ENCODE measurements at places on chromosomes 4 and X. TPM values are rescaled to one million over a fixed set of nuclear protein-coding genes. Genes with fewer than 3 reads are reported as not detected.

The AKAP14 gene
- not detected for total RNA-seq

- H3K27ac ChIP-seq = no peak overlapping the region
- H3K27me3 ChIP-seq = no peaks in the 10 kb centered on the region
- no peak overlapping the region for H3K4me3 ChIP-seq
- H3K4me1 ChIP-seq = no peaks in the 10 kb centered on the region
- peaks cover 2% of the 10 kb centered on the region for H3K36me3 ChIP-seq
- peak; percentile 3 for DNase-seq
These were observed 160.7 kb upstream of the NPY2R start for GRCh38 chr4:155047755-155048154.

DNA sequence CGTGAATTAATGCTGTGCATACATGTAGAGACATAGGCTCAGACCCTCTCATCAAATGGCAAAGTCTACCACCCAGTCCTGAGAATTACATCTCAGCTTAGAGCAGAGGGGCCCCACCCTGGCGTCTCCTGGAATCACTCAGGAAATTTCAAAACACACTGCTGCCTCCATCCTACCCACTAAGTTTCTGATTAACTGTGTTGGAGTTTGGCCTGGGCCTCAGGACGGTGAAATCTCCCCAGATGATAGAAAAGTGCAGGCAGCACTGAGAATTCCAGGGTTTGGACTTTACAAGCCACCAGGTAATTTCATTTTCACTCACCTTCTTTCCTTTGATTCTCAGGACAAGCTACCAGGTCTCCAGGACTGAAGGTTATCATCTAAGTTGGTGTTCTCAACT is 3.3 kb upstream of the FAM9C start:
- peak overlapping the region; percentile 17 for H3K27ac ChIP-seq
- H3K4me3 ChIP-seq = no peak overlapping the region
- H3K36me3 ChIP-seq = no peaks in the 10 kb centered on the region
- DNase-seq = no peak
- H3K27me3 ChIP-seq = no peaks in the 10 kb centered on the region

DNA sequence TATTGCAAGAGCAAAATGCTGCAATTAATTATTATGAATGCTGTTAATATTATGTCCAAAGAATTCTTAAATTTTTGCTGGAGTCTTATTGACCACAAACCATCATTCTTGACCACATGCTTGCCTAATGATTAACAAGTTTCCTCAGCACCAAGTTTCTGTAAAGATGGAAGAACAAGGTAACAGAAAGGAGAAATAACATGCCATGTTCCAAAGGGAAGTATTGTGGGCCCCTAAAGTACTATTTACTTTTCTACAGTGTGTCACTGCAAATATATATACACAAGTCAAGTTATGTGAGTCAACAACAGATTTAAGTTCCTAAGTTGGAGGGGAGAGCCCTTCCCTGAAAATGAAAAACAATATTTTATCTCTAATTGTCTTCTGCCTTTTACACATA is 20.6 kb downstream of the FAM47E start:
- DNase-seq = no peak
- peaks cover 5% of the 10 kb centered on the region for H3K4me1 ChIP-seq
- H3K27me3 ChIP-seq = no peaks in the 10 kb centered on the region
- no peak overlapping the region for H3K27ac ChIP-seq

GRCh38 chrX:39762266-39762841 is 335.4 kb downstream of the BCOR start:
- peaks cover 42% of the 10 kb centered on the region for H3K27me3 ChIP-seq
- no peak overlapping the region for H3K4me3 ChIP-seq
- peak overlapping the region; percentile 6 for H3K27ac ChIP-seq
- H3K4me1 ChIP-seq = peaks cover 7% of the 10 kb centered on the region

Measured in MCF 10A (cell line).